ENCODE measurements at places on chromosomes 12 and 14. TPM values are rescaled to one million over a fixed set of nuclear protein-coding genes. Genes with fewer than 3 reads are reported as not detected.

- no peak for DNase-seq
Measured at GRCh38 chr12:70960484-70960883, 39.9 kb upstream of the PTPRR start.

GRCh38 chr14:65239938-65240296, 137.6 kb upstream of the MAX start:
- DNase-seq, result no peak

DNA sequence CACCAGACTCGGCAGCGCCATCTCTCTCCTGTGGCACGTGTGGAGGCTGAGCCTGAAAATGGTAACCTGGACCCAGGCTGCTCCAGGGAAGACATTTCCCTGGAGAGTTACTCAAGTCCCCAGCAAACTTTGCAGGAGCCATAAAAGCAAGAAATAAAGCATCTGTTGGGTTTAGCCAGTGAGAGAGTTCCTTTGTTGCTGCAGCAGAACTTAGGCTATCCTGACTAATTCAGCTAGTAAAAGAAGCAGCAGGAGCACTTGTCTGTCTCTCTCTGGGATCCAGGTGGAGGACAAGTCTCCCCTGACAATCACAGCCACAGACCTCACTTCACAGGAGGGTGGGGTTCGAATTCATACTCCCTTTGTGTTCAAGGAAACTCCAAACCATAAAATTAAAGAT, 79.2 kb upstream of the DIO3 start:
- no peak for DNase-seq

HCAR1 gene
- total RNA-seq, result 3.3 TPM

DNA sequence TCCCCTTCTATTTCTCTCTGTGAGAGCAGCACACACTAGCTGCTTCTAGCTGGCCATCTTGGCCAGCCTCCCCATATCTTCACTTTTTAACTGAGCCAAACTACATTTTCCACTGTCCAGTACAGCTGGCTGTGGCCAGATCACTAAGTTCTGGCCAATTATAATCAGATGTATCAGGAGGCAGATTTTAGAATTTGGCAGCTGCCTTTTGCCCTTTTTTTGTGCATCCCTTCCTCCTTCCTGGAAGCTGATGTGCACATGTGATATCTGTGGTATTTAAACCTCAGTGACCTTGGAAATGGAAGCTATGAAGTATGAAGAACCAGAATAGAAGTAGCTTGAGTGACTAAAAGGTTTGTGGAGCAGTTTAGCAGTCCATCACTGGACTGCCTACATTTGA, 49.8 kb upstream of the ANO6 start:
- no peak for DNase-seq

DNA sequence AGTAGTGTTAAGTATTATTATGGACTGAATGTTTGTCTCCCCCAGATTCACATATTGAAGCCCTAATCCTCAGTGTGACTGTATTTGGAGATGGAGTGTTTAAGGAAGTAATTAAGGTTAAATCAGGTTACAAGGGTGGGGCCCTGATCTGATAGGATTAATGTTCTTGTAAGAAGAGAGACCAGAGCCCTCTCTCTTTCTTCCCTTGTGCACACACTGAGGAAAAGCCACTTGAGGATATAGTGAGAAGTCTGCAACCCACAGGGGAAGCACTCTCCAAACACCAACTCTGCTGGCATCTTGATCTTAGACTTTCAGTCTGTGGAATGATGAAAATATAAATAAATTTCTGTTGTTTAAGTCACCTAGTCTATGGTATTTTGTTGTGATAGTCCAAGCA, 2.2 kb upstream of the KLRG1 start:
- DNase-seq, result no peak

PIP4K2C gene
- total RNA-seq, result 15.3 TPM

- DNase-seq, result no peak
Measured at GRCh38 chr12:50088577-50089335, 3.6 kb downstream of the SMARCD1 start.

GRCh38 chr14:65015391-65015790, 28.7 kb downstream of the FNTB start:
- DNase-seq, result no peak

STAT6 gene
- 77.6 TPM for total RNA-seq

- no peak for DNase-seq
Measured at GRCh38 chr14:83575301-83575700, 1954.6 kb upstream of the FLRT2 start.

GRCh38 chr12:113908584-113909100, 57.5 kb downstream of the RBM19 start:
- no peak for DNase-seq
